ENCODE measurements at places on chromosomes 12 and 14. TPM values are rescaled to one million over a fixed set of nuclear protein-coding genes. Genes with fewer than 3 reads are reported as not detected.

Gene TSHR
- total RNA-seq = not detected

Gene ARF3
- total RNA-seq = 159 TPM

Gene PSMA3
- total RNA-seq = 174 TPM

Gene ACRBP
- not detected for total RNA-seq

Gene LALBA
- not detected for total RNA-seq

Gene DLGAP5
- 30.7 TPM for total RNA-seq
